Posterior vena cava (tissue), 2 donors: ENCODE measurements at places on chromosomes 12 and 14. TPM values are rescaled to one million over a fixed set of nuclear protein-coding genes. Genes with fewer than 3 reads are reported as not detected.

- DNase-seq: no peak
Measured at GRCh38 chr14:75350505-75351060, 72.0 kb downstream of the FOS start.

- no peak for DNase-seq
Measured at GRCh38 chr14:61644834-61645233, 50.5 kb upstream of the HIF1A start.

- DNase-seq: no peak
Measured at GRCh38 chr12:93857991-93858447, 180.8 kb downstream of the CRADD start.

- DNase-seq: no peak
Measured at GRCh38 chr12:15527201-15528080, 205.1 kb downstream of the PTPRO start.

The MGAT4C gene
- 4.6 TPM for total RNA-seq

The PROX2 gene
- total RNA-seq: not detected

The CLEC9A gene
- total RNA-seq: not detected

The RERGL gene
- total RNA-seq: 7.9 TPM

The B3GNT4 gene
- total RNA-seq: not detected

The L3HYPDH gene
- 36.3 TPM for total RNA-seq
